ENCODE measurements at places on chromosomes 3 and 15.

GRCh38 chr3:150760431-150761200 is 2.4 kb downstream of the SIAH2 start:
- no peak for DNase-seq

DNA sequence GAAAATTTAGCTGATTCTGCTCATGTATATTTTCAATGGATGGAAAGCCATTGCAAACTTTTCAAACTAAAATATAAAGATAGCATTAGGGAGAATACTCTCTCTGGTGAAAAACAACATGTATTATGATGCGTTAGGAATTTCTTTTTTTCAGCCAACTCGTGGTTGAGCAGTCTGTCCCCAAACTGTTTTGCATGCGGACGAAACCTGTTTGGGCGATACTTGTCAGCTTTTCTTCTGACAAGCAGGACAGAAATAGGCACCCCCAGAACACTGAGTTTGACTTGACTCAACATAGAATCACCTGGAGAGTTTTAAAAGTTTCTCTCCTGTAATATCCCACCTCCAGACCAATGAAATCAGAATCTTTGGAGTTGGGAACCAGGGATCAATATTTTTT is 417.5 kb upstream of the TPRG1 start:
- no peak for DNase-seq

GRCh38 chr3:125589547-125590122 is 5.7 kb downstream of the OSBPL11 start:
- no peak for DNase-seq

GRCh38 chr3:124574012-124574411 is 156.2 kb upstream of the UMPS start:
- no peak for DNase-seq

GRCh38 chr3:119239206-119239820 is 1.4 kb downstream of the B4GALT4 start:
- no peak for DNase-seq

DNA sequence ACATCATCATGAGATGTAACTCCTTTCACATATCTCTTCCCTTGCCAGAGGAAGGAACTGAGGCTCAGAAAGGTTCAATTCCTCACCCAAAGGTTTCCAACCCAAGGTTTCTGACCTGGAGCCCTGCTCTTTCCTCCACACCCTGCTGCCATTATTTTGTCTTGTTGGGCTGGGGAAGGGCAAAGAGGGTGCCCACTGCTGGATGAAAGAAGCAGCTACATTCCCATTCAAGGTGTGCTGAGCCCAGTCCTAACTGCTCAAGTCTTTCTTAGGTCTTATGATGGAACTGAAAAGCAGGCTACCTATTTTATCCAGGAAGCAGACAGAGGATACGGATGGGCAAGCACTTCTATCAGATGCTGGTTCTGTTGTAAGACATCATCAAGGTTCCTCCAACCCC is 258.0 kb upstream of the CTDSPL start:
- DNase-seq = no peak

GRCh38 chr3:29389362-29389761 is 108.5 kb downstream of the RBMS3 start:
- no peak for DNase-seq

GRCh38 chr3:178342111-178342510 is 194.1 kb upstream of the KCNMB2 start:
- DNase-seq = no peak

GRCh38 chr3:177528306-177529070 is 331.2 kb upstream of the TBL1XR1 start:
- DNase-seq = no peak

DNA sequence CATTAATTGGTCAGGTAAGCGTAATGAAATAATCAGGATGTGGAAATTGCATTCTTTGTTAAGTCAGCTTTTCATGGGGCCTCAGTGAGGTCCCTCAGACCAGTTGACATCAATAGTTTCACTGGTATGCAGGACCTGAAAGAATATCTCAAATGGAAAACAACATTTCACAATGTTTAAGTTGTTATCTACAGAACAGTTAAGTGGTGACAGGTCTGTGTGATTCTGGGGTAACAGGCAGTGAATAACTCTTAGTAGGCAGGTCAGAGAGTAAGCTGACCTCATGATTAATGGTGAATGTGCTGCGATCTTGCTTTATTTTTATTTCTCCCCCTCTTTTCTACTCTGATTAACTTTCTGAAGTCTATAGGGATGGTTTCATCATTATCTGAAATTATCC is 28.9 kb upstream of the ACP3 start:
- no peak for DNase-seq

DNA sequence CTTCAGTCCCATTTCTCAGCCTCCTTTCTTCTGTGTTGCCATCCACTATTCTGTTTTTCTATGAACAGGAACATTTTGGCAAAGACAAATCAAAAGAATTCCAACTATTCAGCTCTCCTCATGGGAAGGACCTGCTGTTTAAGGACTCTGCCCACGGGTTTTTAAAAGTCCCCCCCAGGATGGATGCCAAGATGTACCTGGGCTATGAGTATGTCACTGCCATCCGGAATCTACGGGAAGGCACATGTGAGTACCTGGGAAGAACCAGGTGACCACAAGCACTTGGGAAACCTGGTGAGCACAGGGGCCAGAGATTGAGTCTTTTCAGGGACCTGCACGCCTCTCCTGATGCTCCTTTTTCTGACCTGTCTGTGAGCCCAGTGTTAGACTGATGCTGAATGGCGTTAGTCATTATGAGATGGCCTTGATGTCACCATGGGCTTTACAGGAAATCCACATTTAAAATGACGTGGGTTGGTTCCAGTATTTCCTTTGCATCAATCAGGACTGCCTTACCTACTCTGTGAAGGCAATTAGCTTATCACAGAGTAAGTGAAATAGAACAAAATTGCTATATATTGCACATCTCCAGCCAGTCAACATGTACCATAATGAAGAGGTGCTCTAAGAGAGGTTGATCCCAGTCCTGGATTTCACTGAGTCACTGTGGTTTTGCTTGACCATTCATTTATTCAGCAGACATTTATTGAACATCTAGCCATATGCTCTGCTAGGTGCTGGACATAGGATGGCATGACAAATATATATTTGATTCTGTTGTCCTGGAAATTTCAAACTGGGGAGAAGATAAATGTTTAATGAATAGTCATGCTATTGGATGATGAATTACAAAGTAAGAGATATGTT is 11.7 kb downstream of the TF start:
- DNase-seq = no peak

DNA sequence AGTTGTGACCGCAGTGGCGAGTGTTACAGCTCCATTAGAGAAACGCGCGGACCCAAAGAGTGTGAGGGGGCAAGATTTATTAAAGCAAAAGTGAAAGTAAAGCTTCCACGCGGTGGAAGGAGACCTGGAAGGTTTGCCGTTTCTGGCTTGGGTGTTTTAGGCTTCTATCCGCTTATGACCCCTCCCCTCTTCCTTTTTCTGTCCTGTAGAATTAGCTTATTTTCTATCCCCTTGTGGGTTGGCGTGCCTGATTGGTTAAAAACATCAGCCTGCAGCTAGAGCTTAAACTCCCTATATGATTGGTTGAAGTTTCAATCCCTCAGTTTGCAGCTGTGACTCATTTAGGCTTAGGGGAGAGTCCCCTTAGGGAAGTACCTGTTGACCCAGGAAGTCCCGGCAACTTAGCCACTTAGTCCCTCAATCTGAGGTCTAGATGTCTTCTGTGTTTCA is 39.6 kb downstream of the C3orf38 start:
- no peak for DNase-seq

DNA sequence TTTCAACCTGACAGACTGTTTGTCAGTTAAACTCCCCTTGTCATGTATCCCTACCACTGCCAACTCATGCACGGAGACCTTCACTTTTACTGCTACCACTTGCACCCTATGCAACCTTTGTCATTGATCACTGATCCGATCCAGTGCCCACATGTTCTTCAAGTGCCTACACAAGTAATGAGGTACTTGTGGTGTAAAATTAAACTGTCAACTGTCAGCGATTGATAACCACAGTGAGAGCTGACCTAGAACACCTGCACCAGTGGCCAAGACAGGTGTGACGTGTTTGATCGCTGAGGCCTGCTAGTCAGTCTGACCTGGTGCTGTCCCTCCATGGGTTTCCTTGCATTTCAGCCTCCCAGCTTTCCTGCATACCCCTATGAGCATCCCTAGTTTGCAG is 55.6 kb downstream of the MECOM start:
- no peak for DNase-seq

DNA sequence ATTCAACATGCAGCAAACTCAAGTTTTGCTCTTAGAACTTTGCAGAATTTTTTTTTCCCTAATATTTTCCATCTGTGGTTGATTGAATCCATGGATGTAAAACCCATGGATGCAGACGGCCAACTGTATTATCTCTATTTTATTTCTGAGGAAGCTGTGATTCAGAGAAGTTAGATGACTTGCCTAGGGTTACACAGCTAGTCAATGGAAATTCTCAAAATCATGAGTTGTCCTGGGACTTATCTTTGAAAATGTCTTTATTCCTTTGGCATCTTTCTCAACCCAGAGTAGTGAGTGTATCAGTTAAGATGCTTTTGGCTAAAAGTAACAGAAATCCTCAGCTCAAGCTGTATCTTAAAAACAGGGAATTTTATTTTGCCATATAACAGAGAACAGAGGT is 107.9 kb upstream of the GALNT15 start:
- no peak for DNase-seq

DNA sequence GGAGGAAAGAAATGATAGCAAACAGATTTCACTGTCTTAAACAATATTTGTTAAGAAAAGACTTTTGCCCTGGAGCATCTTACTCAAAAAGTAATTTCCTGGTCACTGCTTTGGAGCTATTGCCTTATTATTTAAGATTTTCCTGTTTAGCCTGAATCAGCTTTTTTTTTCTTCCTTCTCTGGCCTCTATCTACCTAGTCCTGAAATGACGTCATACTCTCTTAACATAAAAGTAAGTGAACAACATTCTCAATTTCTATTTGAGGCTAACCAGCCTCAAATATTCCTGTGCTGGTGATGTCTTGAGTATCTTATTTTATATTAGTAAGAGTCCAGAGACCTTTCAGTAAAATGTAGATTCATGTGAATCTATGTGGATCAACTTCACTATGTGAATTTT is 221.9 kb upstream of the ALCAM start:
- no peak for DNase-seq

DNA sequence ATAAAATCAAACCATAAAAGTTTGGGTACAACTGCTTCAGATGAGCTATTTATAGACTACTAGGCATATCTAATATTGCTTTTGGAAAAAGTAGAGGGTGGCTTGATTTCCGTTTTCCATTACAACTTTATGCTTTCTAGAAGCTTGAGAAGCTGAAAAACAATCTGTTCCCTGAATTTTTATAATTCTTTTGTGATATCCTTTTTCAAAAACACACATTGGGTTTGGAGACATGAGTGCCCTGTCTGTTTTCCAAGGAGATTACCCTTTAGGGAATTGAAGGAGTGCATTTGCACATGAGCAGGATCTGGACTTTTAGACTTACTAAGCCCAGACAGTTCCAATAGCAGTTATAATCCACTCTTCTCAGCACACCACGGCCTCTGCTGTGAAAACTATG is 49.5 kb upstream of the FILIP1L start:
- DNase-seq = no peak

GRCh38 chr3:11195721-11196332 is 41.5 kb downstream of the HRH1 start:
- no peak for DNase-seq

GRCh38 chr3:188102861-188103547 is 51.0 kb upstream of the LPP start:
- DNase-seq = no peak

GRCh38 chr3:131526801-131527347 is 24.1 kb upstream of the MRPL3 start:
- no peak for DNase-seq

DNA sequence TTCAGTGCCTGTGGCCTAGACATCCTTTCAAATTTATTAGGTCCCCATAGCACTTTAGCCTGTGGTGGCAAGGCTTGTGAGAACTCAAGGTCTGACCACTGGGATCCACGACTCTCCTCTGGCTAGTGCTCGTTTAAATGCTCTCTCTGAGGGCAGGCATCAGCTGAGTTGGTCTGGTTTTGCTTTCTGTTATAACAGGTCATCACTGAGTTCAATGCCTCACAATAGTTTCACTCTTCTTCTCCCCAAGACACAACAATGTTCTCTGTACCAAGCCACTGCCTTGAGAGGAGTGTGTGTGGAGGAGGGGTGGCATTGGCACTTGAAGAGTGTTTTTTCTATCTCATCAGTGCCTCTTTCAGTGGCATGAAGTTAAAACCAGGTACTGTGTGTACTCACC is 7.6 kb downstream of the OR5K4 start:
- no peak for DNase-seq

DNA sequence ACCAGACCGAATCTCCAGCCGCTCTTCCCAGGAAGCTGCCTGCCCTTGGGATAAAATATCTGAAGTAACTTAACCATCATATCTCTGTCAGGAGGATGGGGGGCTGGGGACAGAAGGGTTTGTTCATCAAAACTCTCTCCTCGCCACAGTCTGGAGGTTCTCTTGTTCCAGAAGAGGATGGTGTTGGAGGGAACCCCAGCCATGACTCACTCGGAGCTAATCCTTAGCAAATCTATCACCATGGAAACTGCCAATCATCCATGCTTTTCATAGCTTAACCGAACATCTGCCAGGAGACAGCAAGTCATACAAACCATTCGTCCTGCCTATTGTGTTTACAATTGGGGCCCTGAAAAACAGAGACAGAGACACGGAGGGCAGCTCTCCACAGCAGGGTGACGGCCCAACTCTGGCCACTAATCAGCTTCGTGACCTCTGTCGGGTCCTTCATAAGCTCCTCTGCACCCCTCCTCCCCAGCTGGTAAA is 73.8 kb upstream of the HEG1 start:
- DNase-seq = no peak

DNA sequence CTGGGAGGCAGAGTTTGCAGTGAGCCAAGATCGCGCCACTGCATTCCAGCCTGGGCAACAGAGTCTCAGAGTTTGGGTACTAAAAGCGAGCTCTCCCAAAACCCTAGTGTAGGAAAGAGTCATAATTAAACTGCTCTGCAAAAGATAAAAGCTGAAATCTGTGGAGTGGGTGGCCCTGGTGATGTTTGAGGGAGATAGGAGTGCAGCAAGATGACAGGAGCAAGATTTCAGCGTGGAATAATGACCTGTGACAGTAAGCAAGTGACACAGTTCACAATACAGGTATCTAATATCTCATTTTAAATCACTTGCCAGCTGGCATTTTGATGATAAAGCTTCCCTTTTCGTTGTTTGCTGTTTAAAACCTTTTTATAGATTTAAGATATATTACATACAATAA is 79.3 kb downstream of the MDFIC2 start:
- DNase-seq = no peak

DNA sequence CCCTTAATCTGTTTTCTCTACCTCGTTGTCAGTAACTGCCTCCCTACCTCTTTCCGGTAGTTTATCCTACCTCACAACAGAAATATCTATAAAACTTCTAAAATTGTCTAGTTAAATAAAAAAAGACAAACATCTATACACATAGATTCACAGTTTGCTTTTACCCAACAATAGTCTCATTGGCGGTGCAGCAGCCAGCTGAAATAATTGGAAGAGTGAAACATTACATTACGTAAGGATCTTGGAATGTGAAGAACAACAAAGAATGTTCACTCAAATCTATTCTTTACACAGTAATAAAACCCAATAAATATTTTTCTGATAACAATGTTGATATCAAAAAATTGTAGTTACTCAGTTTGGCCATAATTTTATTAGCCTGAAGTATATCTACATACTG is 115.5 kb upstream of the ARPP21 start:
- no peak for DNase-seq

GRCh38 chr3:76943058-76943457 is 96.8 kb upstream of the ROBO2 start:
- no peak for DNase-seq
